Substantia nigra (tissue), 51 donors: ENCODE measurements at places on chromosomes 6 and 20.

GRCh38 chr6:4348462-4349112, 213.2 kb upstream of the ECI2 start:
- DNase-seq: no peak

GRCh38 chr6:2842139-2842552, 483 bp upstream of the SERPINB1 start:
- DNase-seq: no peak

- DNase-seq: no peak
Measured at GRCh38 chr6:85551264-85551663, 42.4 kb downstream of the SNX14 start.

GRCh38 chr20:21706261-21707195, 1.1 kb downstream of the PAX1 start:
- no peak for DNase-seq

DNA sequence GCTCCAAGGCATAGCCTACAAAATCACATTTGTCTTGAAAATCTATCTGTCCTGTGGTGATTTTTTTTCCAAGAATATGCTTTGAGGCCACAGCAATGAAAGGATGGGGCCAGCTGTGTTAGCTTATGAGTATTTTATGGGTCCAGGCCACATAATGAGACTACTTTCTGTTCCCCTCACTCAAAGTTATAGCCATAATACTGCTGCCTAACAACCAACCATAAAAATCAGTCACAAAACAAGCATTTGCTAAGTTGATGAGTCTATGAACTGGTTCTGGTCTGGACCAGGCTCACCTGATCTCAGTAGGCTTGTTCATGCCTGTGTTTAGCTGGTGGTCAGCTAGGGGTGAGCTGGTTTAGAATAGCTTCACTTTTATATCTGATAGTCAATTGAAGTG, 192.5 kb upstream of the PLCB4 start:
- DNase-seq: no peak

- no peak for DNase-seq
Measured at GRCh38 chr6:92132457-92132856, 1286.9 kb downstream of the EPHA7 start.

GRCh38 chr20:25695532-25696370, 902 bp downstream of the ZNF337 start:
- no peak for DNase-seq

DNA sequence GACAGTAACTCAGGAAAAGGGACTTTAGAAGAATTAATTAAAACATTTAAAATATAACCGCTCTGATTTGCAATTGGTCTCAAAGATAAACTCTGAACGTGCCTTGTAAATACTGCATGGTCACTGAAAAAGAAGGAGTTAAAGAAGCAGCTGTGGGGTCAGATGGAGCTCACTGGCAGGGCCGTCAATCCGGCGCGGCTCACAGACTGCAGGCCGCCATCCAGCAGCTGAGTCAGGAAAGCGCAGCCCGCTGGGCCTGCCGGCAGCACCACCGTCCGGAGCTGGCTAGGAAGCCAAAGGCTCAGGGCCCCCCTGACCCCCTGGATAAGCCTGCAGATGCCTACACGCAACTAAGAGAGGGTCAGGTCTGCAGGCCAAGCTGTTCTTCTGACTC, 54.2 kb upstream of the FRMD1 start:
- no peak for DNase-seq

- no peak for DNase-seq
Measured at GRCh38 chr20:48295966-48296421, 510.7 kb upstream of the SULF2 start.

DNA sequence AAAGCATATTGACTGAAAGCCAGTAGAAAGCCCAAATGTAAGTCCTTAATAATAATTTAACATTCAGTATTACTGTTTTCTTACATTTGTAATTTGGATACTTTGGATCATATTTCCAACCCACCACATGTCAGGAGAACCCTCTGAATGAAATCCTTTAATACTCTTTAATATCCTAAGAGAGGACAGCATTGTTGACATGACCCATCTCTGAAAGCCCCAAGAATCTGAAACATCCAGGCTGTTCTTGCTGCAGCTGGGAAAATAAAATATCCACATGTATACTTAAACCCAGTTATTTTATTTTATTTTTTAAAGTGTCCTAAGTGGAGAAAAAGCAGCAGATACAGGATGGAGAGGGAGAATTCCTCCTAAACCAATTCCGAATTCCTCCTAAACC, 130.8 kb upstream of the RIPOR2 start:
- no peak for DNase-seq

DNA sequence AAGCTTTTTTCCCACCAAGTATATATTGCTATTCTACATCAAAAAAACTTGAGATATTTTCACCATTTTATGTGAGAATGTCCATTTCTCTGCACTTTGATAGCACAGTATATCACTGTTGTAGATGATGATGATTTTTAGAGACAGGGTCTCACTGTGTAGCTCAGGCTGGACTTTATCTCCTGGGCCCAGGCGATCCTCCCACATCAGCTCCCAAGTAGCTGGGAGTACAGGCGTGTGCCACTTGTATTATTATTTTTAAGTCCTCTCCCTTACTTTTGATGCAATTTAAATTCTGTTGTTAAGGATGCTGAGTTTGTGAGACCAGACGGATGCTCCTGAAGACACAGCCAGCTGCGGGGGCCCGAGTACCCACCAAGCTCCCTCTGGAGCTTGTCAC, 326.8 kb downstream of the QKI start:
- DNase-seq: no peak

- DNase-seq: no peak
Measured at GRCh38 chr6:136111831-136112230, 138.3 kb downstream of the MTFR2 start.

DNA sequence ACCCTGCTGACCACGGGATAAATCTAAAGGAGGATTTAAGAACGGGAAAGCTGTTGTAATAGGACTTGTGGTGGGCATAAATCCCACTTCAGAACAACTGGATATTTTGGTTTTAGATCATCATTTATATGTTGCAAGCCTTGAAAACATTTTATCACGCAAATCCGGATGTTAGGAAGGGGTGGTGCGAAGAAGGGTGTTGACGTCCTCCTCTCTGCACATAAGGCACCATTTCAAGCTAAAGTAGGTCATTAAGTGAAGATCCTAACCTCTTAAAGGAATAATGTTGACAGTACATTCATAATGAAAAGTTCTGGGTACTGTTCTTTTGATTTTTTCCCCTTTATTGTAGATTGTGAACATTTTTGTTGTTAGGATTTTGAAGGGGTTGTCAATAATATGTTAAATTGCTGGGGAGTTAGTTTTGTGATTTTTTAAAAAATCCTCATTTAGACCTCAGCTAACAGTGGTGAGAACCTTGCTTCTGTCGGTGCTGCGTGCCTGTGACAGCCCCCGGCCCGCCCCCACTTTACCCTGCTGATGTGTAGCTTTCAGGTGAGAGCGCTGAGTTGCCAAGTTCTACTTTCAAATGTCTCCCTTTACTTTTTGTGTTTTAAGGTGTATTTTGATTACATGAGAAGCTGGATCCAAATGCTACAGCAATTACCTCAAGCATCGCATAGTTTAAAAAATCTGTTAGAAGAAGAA, 88.8 kb downstream of the MAP3K4 start:
- DNase-seq: no peak

GRCh38 chr6:149028767-149029405, 282.1 kb downstream of the UST start:
- no peak for DNase-seq

GRCh38 chr20:2759603-2760296, 40.7 kb downstream of the CPXM1 start:
- DNase-seq: no peak

DNA sequence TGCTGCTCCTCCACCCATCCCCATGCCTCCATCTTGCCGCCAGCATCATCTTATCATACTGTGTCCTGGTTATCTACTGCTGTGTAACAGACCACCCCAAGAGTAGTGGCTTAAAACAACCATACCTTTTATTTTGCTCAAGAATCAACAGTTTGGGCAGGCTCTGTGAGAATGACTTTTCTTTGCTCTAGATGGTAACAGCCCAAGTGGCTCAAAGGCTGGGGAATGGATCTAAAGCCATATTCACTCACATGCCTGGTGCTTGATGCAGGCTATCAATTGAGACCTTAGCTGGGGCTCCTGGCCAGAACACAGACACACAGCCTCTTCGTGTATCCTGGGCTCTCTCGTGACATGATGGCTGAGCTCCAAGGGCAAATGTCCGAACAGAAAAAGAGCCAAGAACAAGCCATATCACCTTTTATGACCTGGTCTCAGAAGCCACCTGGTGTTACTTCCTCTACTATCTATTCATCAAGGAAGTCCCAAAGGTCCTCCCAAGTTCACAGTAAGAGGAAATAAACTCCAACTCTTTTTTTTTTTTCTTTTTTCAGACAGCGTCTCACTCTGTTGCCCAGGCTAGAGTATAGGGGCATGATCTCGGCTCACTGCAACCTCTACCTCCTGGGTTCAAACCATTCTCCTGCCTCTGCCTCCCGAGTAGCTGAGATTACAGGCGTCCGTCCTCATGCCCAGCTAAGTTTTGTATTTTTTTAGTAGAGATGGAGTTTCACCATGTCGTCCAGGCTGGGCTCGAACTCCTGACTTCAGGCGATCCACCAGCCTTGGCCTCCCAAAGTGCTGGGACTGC, 159.3 kb upstream of the JARID2 start:
- no peak for DNase-seq

DNA sequence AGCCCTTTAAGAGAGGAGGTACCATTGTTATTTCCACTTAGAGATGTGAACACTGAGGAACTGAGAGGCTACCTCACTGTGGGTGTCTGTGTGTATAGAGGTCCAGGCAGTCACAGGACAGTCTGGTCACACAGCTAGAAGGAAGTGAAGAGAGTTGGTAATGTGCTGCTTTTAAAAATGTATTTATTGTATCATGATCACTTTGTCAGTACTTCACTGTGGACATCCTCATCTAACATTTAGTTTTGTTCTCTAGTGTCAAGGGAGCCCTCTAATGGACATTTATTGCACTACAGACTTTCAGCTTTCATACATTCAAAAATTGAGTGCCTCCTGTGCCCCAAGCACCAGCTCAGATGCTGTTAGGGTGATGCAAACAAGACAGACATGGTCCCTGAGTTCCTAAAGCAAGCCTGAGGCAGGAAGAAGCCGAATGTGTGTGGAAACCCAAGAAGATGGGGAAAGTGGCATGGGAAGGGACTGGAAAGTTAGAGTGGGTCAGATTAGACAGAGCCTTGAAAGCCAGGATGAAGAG, 123.0 kb downstream of the SLC16A10 start:
- peak; percentile 23 for DNase-seq

- DNase-seq: no peak
Measured at GRCh38 chr6:150272264-150272975, 96.4 kb upstream of the IYD start.

DNA sequence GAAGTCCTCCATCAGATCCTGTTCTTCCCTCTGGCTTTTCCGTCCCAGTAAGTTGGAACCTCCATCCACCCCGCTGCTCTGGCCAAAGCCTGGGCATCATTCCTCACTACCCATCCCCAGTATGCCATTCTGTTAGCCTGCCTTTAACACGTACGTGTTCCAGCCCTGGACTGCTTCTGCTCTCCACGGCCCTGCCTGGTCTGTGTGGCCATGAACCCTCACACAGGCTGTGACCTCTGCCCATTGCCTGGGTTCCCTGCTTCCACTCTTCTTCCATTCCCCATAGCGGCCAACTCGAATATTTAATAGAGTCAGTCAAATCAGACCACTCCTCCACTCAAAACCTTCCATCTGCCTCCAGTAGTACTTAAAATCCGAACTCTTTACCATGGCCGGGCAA, 29.4 kb downstream of the RALGAPA2 start:
- no peak for DNase-seq

- no peak for DNase-seq
Measured at GRCh38 chr6:167839343-167839742, 12.6 kb downstream of the AFDN start.

DNA sequence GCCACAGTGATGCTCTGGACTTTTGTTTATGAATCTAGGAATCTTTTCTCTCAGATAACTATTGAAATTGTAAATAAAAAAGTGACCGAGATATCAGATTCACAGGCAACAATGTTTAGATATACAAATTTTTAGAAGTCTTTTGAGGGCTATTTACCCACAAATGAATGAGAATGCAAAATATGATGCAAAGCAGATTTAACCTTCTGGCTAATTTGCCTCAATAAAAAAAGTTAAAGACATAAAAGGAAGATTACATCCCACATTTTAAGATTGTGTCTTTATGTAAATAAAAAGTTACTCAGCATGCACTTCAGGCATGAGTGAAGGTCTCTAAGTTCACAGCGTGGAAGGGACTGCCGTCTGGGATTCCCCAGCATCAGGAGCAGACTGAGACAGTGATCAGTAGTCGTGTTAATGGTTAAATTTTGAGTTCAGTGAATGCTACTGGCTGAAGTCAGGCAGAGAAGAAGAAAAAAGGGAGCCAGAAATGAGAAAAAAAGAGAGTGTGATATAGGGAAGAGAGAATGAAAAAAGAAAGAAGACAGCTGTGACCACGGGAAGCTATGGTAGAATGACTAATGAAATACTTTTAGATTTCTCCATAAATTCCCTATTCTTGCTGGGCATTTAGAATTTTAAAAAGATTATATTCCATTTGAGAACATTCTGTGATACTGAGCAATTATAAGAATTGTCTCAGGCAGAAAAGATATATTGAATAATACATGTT, 93.6 kb downstream of the MYB start:
- no peak for DNase-seq

- no peak for DNase-seq
Measured at GRCh38 chr6:75381877-75382633, 97.5 kb upstream of the TMEM30A start.

- no peak for DNase-seq
Measured at GRCh38 chr20:42650191-42650746, 539.4 kb downstream of the PTPRT start.

DNA sequence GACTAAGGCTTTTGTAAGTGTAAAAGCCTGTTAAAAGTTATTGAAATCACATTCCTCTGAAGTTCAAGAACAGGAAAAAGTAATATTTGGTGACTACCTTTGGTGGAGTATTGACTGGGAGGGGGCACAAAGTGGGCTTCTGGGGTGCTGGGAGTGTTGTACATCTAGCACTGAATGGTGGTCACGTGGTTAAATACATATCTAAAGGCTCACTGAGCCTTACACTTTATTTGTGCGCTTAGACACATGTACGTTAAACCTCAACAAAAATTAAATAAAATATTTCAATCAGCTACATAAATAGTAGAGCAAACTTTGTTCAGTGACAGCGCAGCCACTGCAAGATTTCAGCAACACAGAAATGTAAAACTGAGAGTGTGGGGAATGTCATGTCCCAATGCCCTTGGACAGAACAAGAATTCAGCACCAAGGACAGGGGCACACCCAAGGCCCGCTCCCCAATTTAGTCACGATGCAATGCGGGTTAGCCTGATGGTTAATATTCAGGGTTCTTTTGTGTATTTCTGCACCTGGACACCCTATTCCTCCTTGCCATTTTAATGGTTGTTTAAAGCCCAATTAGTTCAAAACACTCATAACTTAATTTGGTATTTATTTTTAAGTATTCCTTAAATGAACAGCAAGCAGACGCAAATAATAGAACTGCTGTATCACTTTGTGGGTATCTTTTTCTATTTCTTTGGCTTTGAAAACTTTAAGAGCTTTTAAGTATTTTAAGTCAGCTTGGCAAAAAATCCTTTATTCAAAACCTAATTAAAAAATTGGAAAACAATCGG, 37.4 kb downstream of the ANGPT4 start:
- no peak for DNase-seq

- no peak for DNase-seq
Measured at GRCh38 chr6:21527731-21528130, 65.8 kb upstream of the SOX4 start.

- no peak for DNase-seq
Measured at GRCh38 chr6:46704562-46704961, 16.9 kb downstream of the TDRD6 start.

- no peak for DNase-seq
Measured at GRCh38 chr20:12970372-12970821, 38.4 kb upstream of the SPTLC3 start.
